ENCODE measurements at places on chromosomes 6 and 20.

- no peak for DNase-seq
Measured at GRCh38 chr20:53303413-53303760, 290.3 kb downstream of the ZNF217 start.

- DNase-seq: peak; percentile 33
Measured at GRCh38 chr6:148203970-148204369, 138.7 kb upstream of the SASH1 start.

GRCh38 chr6:157531169-157531985, 150.4 kb downstream of the ZDHHC14 start:
- DNase-seq: no peak

- no peak for DNase-seq
Measured at GRCh38 chr6:157898169-157898568, 75.1 kb downstream of the SNX9 start.

DNA sequence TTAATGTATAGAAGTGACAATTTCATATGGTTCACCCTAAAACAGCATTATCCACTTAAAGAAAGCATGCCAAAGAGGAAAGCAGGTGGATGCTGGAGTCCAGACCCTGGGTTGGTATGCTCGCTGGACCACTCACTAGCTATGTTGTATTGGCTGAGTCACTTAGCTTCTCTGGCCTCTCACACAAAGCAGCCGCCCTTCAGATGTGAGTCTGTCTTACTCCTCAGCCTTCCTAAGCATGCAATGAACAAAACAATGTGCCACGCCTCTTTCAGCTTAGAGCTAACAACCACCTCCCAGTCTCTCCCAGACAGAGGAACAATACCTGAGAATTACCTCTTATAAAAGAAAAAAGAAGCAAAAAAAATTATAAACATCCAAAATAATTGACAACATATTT, 29.4 kb downstream of the SIM1 start:
- no peak for DNase-seq

GRCh38 chr20:56953048-56953586, 313.3 kb downstream of the BMP7 start:
- no peak for DNase-seq

GRCh38 chr6:132933090-132933489, 118.7 kb downstream of the RPS12 start:
- DNase-seq: no peak

- DNase-seq: no peak
Measured at GRCh38 chr20:56522311-56522710, 2.2 kb upstream of the FAM209A start.

- DNase-seq: no peak
Measured at GRCh38 chr6:160464744-160465143, 116.6 kb downstream of the SLC22A3 start.

DNA sequence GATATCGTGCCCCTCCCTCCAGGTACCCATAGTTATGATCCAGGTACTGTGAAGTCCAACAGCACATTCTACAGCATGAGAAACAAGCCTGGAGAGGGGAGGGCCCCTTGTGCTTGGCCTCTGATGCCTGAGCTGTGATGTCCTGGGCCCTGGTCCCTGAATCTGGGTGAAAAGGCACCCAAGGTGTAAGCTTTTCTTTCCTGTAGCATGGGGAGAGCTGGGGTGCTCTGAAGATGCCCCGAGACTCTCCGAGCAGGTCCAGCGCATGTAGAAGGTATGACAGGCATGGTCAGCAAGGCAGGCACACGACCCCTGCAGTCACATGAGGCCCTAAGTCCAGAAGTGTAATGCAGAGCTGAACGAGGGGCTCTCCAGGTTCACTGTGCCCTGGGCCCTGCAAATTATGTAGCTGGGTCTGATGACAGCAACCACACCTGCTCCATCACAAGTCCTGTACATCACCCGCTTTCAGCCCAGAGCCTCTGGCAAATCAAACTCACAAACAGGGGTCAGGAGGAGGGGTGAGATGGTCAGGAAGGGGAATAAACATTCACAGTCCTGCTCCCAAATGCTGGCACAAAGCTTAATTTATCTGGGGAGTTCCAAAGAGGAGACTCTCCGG, 1.8 kb upstream of the CTSZ start:
- no peak for DNase-seq

DNA sequence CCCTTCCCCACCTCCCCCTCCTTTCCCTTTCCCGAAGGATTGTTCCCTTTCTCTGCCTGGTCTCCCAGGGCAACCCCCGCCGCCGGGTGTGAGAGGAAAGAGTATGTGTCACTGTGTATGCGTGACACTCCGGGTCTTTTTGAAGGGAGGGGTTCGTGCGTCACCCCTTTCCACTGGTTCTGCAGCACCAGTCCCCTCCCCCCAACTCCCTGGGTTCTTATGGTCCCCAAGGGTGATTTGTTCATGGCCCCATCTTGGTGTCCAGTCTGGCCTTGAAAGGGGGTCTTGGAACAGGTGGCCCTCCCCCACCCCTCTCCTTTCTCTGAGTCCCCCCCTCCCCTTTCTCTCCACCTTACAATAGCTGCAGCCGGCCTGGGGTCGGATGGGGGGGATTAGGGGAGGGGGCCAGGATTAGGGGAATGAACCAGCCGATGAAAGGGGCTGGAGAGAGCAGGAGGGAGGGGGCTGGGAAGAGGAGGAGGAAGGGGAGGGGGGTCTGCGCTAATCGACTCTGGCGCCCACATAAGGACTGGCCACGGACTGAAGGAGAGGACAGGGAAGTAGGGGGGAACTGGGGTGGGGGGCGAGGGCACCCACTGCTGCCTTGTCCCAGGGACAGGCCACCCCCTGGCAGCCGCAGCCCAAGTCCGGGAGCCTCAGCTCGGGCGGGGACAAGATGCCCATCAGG, 1.3 kb upstream of the RING1 start:
- no peak for DNase-seq

GRCh38 chr6:45366534-45366933, 11.2 kb downstream of the SUPT3H start:
- DNase-seq: no peak

DNA sequence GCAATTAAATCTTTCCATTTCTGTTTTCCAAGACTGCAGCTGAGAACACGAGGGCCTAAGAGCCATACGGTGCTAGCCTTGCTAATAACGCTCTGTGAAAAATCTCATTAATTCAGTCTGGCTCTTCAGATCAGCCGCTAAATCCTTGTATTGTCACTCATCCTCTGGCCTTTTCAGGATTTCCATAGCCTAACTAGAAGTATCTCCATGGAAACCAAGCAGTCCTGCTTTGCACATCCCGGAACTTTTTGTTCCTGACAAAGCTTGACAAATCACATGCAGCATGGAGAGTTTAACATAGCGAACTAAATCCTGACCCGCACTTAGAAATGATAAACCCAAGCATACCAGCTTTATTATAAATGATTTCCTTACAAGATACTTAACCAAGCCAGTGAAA, 383.7 kb downstream of the CD83 start:
- no peak for DNase-seq

GRCh38 chr6:39367700-39368099, 45.2 kb upstream of the KCNK16 start:
- DNase-seq: no peak

DNA sequence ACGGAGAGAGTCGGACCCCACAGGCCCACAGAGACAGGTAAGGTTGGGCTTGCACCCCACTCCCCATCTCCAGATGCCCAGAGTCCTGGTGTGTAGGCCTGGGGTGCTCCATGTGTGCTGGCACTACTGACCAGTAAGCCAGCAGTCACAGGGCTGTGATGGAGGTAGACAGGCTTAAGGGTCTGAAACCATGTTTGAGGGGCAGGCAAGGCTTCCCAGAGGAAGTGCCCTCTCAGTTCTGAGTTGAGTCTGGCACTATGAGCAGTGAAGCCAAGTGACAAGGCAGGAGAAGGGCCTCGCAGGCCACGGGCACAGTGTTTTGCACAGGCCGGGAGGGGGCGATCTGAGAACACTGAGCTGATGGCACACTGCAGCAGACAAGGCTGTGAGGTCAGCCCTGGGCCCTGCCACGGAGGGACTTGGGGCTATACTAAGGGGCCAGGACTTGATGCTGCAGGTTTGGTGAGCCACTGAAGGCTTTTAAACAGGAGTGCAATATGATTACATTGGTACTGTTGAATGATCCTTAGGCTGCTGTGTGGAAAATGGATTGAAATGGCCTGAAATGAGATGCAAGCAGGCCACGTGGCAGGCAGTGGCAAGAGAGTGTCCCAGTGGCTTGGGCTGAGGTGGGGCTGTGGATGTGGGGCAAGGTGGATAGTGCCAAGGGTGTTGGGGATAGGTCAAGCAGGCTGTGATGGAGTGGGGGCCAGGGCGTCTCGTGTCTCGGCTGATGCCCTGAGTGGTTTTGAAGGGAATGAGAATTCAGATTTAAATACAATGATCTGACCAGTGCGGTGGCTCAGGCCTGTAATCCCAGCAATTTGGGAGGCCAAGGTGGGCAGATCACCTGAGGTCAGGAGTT, 20.3 kb downstream of the TTBK1 start:
- DNase-seq: peak; percentile 69

DNA sequence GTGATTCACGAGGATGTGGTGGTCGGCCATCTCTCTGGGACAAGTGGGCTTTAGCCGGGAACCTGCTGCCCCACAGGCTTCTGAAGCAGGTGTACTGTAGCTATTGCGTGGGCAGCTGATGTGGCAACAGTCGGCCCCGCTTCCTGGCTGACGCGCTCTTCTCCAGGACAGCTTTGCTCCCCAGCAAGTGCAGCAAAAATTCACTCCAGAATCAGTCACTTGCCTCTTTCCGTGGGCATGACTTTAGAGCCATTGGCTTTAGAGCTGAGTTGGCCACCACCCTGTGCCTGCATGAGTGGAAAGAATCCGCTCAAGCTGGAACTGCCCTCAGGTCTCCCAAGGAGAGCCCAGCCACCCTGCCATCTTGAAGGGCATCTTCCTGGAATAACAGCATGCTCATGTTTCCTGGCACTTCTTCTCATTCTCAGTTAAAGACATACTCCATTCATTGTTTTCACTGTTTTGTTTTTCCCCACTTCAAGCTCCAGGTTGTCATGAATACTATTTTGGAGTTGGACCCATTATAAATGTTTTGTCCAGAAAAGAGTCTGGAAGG, 178.3 kb downstream of the ZDHHC14 start:
- DNase-seq: no peak

DNA sequence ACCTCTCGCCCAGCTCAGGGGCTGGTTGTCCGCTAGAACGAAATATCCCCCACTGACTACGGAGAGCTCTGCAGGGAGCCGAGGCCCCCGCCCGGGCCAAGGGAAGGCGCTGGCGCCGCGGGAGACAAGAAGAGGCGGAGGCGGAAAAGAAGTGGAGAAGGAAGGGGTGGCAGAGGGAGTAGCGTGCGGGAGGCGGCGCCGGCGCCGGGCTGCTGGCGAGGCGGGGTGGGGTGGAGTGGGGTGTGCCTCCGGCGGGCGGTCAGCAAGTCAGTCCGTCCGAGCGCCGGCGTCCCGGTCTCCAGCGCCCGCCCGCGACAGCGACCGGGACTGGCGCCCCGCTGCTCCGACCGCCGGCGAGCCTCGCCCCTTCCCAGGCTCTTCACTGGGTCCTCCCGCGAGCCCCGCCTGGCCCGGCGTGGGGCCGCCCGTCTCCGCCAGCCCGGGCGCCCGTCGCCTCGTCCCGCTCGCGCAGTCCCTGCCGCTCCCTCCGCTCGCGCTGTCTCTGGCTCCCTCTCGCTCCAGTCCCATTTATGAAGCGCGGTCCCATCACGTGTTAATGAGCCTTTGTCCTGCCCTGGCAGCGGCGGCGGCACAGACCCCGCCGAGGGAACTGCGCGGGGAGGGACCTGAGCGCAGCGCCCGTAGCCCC, at the start of gene CNR1:
Gene CNR1 (minus strand): TSS at position 504 of the 649 bp plus-strand sequence. CDS start 21,073 bp downstream, outside the sequence.
- DNase-seq: no peak

GRCh38 chr20:13256606-13257005, 35.5 kb downstream of the ISM1 start:
- no peak for DNase-seq
